ENCODE measurements at places on chromosomes 4 and X.

DNA sequence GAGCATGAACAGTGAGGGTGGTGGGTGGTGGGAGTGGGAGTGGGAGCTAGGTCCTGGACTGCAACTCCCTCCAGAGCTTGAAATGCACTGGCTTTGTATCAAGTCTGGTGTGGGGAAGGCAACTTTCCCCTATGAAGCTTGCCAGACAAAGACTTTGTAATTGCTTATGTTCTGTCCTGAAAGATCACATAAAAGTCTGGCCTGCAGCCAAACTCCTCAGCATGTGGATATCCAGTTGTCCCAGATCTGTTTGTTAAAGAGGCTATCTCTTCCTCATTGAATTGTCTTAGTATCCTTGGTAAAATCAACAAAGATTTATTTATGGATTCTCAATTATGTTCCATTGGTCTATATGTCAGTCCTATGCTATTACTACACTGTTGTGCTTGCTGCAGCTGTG is 607.9 kb downstream of the GLUD2 start:
- DNase-seq: no peak
- no peaks in the 10 kb centered on the region for H3K36me3 ChIP-seq
- H3K27me3 ChIP-seq: no peaks in the 10 kb centered on the region

GRCh38 chr4:93373893-93374860 is 454.4 kb upstream of the ATOH1 start:
- H3K4me3 ChIP-seq: no peak overlapping the region
- no peak overlapping the region for H3K27ac ChIP-seq
- no peaks in the 10 kb centered on the region for H3K27me3 ChIP-seq
- H3K4me1 ChIP-seq: no peaks in the 10 kb centered on the region
- H3K36me3 ChIP-seq: no peaks in the 10 kb centered on the region

- no peak for DNase-seq
- no peak overlapping the region for H3K4me3 ChIP-seq
- H3K36me3 ChIP-seq: no peaks in the 10 kb centered on the region
- H3K4me1 ChIP-seq: no peaks in the 10 kb centered on the region
- no peak overlapping the region for H3K27ac ChIP-seq
- no peaks in the 10 kb centered on the region for H3K27me3 ChIP-seq
Measured at GRCh38 chrX:134711135-134711921, 53.1 kb upstream of the PLAC1 start.

DNA sequence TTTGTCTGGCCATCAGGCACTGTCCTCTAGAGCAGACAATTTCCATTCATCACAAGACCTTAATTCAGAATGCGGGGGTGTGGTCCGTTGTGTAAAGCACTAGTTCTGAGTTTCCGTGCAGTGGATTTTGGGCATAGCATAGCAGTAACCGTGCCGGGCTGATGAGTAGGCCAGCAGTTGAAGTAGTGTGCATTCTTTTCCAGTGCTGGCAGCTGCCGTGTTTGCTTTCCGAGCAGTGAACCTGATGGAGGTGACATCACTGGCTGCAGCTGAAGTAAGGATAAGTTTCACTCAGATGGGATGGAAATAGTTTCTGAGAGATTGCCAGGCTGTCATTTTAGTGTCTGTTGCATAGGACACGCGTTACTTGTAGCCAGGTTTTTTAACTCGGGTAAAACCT is 107.0 kb upstream of the STIM2 start:
- no peak for DNase-seq
- no peak overlapping the region for H3K4me3 ChIP-seq
- no peaks in the 10 kb centered on the region for H3K27me3 ChIP-seq
- H3K27ac ChIP-seq: no peak overlapping the region

- H3K27ac ChIP-seq: no peak overlapping the region
- H3K4me3 ChIP-seq: no peak overlapping the region
- H3K27me3 ChIP-seq: no peaks in the 10 kb centered on the region
- H3K4me1 ChIP-seq: no peaks in the 10 kb centered on the region
- no peaks in the 10 kb centered on the region for H3K36me3 ChIP-seq
- DNase-seq: no peak
Measured at GRCh38 chr4:16206301-16206700, 20.0 kb downstream of the TAPT1 start.

GRCh38 chrX:119495734-119496726 is 27.8 kb downstream of the SLC25A5 start:
- no peaks in the 10 kb centered on the region for H3K4me1 ChIP-seq
- no peak for DNase-seq
- no peak overlapping the region for H3K4me3 ChIP-seq
- peaks cover 2% of the 10 kb centered on the region for H3K27me3 ChIP-seq

DNA sequence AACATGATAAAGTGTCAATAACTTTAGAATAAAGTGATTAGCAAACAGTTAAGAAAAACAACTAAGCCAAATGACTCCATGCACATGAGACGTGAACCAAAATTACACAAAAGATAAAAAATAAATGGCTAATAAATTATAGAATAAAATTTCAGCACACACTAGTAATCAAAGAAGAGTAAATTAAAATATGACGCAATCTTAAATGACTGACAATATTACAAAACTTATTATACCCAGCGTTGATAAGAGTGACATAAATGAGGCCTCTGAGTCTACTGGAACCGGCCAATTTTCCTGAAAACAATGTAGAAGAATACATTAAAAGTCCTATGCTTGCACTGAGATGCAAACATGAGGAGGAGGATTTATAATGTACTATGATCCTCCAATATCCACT is 187.4 kb downstream of the DHX15 start:
- H3K27ac ChIP-seq: no peak overlapping the region
- DNase-seq: no peak
- H3K4me3 ChIP-seq: no peak overlapping the region
- no peaks in the 10 kb centered on the region for H3K36me3 ChIP-seq
- no peaks in the 10 kb centered on the region for H3K4me1 ChIP-seq

DNA sequence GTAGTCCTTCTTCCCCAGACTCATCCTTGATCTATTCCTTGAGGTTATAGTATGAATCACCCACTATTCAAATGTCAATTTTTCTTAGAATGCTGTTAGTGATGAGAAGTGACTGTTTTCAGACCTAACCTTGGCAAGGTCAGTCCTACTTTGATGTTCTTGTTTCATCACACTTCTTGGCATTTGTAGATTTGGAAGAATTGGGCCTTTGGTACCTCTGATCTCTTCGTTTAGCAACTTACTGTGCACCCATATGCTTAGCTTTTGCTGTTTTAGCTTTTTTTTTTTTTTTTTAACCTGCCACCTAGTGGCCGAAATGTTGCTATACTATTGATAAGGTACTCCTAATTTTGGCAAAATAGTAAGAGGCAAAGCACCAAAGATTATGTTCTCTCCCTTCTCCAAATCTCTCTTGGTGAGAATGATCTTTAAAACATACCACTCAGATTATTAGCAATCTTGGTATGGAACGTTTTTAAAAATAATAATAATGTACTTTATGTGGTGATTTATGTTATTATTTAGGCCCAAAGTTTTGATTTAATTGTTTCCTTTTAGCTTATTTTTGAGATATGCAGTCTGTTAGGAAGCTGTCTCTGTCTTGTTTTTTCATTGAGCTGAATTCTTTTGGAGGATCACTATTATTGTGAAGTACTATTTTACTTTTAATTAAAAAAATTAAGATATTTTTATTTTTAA is 16.6 kb downstream of the DCK start:
- peak; percentile 67 for DNase-seq
- no peak overlapping the region for H3K4me3 ChIP-seq
- no peaks in the 10 kb centered on the region for H3K27me3 ChIP-seq
- H3K27ac ChIP-seq: no peak overlapping the region
- peaks cover 3% of the 10 kb centered on the region for H3K36me3 ChIP-seq
- H3K4me1 ChIP-seq: peaks cover 2% of the 10 kb centered on the region

GRCh38 chrX:68865300-68865699 is 36.5 kb downstream of the EFNB1 start:
- no peaks in the 10 kb centered on the region for H3K27me3 ChIP-seq
- no peak for DNase-seq
- H3K27ac ChIP-seq: no peak overlapping the region
- H3K4me3 ChIP-seq: no peak overlapping the region
- H3K36me3 ChIP-seq: no peaks in the 10 kb centered on the region
- no peaks in the 10 kb centered on the region for H3K4me1 ChIP-seq

DNA sequence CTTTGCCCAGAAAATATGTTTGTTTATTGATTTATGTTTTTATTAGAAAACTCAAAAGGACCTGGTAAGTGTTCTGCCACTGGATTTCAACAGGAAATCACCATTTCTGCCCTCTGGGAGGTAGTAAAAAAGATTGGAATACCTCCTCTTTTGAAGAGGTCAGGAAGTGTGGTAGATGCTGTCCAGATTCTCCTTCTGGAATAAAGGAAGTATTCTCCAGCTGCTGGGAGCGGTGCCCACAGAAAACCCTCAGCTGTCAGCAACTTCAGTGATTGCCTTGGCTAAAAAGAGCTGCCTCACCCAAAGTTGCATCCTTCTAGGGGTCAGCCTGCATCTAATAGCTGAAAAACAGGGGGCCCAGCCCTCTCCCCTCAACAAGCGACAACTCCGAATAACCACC is 13.8 kb upstream of the ZNF674 start:
- no peaks in the 10 kb centered on the region for H3K4me1 ChIP-seq
- H3K36me3 ChIP-seq: no peaks in the 10 kb centered on the region
- no peaks in the 10 kb centered on the region for H3K27me3 ChIP-seq
- no peak overlapping the region for H3K4me3 ChIP-seq

- H3K4me3 ChIP-seq: no peak overlapping the region
- H3K27me3 ChIP-seq: peaks cover 1% of the 10 kb centered on the region
- no peaks in the 10 kb centered on the region for H3K36me3 ChIP-seq
- H3K4me1 ChIP-seq: no peaks in the 10 kb centered on the region
- H3K27ac ChIP-seq: no peak overlapping the region
- DNase-seq: peak; percentile 1
Measured at GRCh38 chrX:69493193-69493592, 10.9 kb upstream of the NALF2 start.
